Hindlimb muscle (tissue), 1 donor: ENCODE measurements at places on chromosomes 4 and X.

DNA sequence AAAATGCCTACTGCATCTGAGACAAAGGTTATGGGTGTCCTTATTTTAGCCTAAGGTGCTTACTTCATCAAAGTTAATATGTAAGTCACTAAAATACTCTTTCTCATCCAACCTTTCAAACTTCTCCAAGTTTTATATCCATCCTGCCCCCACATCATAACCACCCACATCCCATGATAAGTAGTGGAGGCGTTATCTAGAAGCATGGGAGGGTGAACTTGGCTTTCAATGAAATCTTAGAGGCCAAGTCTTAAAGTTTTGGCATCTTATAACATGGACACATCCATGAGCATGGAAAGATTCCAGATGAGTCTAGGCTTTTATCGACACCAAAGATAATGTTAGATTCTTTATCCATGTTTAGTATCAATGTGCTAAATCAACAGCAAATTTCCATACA, 22.9 kb upstream of the SEC24D start:
- no peak for DNase-seq

- DNase-seq: peak; percentile 67
Measured at GRCh38 chr4:145619639-145619996, 433 bp downstream of the MMAA start.

DNA sequence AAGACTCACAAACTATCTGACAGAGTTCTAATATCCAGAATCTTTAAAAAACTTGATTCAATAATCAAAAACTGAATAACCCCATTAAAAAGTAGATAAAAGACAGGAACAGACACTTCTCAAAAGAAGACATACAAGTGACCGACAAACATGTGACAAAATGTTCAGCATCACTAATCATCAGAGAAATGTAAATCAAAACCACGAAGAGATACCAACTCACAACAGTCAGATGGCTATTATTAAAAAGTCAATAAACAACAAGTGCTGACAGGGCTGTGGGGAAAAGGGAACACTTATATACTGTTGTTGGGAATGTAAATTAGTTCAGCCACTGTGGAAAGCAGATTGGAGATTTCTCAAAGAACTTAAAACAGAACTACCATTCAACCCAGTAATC, 138.1 kb upstream of the RASGEF1B start:
- no peak for DNase-seq

DNA sequence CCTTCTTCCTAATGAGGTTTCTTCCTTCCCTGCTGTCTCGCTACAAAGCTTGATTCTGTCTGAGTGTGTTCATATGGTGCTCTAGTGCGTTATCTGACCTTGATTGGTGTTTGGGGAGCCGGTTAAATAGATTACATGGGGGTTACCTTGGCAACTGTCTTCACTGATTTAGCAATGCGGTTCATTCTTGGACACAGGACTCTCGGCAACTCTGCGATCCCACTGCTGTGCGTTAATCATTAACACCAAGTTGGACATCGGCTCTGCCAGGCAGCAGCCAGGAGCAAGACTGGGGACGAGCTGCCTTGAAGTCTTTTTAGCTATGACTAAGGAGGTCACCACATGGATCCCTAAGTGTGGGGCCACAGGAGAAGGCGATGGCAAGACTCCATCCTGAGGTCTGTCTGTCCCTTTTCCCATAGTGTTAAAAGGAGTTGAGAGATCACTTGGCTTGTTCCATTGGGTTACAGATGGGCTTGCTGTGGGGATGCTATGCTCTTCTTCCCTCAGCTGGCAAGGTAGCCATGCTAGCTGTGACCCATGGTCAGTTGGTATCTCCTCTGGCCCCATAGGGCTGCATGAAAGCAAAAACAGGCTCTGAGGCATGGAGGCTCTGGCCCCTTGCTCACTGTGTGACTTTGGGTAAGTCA, 93.4 kb upstream of the MAMLD1 start:
- DNase-seq: no peak

- peak; percentile 69 for DNase-seq
Measured at GRCh38 chrX:71941776-71942175, 31.1 kb downstream of the NHSL2 start.

GRCh38 chr4:113835005-113835404, 73.5 kb upstream of the CAMK2D start:
- DNase-seq: no peak

DNA sequence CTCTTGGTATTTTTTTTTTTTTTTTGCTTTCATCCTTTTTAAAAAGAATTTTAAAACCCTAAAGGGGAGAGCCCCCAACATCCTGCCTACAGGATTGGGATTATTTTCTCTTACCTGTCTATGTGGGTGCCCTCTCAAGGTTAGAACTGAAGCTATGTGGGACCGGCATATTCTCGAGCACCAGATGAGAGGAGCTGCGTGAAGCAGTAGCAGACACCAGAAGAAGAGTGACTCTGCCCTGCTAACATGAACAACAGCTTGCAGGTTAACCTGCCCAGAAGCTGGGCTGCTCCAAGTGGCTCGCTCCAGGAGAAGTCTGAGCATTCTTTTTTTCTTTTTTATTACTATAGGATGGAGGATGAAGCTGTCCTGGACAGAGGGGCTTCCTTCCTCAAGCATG, 102.6 kb upstream of the SLC4A4 start:
- DNase-seq: no peak

DNA sequence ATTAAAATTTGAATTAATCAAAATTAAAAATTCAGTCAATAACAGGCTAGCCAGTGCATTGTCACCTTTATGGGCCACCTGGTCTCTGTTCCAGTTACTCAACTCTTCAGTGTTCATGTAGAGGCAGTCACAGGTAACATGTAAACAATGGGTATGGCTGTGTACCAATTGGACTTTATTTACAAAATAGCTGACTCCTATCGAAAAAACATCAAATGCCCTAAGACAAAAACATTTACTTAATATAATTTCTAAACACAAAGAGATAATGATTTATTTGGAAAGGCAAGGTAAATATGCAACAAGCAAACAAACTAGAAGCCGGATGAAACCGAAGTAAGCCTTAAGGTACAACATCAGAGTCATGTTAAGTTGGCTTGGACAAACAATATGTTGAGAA, 8.8 kb downstream of the TMEM150C start:
- no peak for DNase-seq

DNA sequence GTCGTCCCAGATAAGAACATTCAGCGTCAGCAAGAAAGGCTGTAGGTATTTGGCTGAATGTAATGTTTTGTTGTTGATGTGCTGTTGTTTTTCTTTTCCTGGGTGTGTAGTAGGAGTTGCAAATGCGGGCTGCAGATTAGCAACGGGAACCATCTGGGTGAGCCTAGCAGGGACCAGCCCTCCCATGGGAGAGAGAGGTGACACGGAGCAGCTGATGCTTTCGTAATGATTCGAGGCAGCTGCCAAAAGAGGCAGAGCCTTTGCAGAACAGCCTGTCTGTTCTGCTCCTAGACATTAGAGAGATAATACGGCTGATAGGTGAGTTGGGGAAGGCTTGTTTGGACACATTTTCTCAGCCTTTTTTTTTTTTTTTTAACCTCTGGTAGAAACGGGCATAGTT, 25.3 kb downstream of the ARSF start:
- DNase-seq: no peak

GRCh38 chr4:7201420-7202305, 9.3 kb downstream of the SORCS2 start:
- no peak for DNase-seq

GRCh38 chrX:95764972-95765451, 919.6 kb upstream of the DIAPH2 start:
- DNase-seq: peak; percentile 49

DNA sequence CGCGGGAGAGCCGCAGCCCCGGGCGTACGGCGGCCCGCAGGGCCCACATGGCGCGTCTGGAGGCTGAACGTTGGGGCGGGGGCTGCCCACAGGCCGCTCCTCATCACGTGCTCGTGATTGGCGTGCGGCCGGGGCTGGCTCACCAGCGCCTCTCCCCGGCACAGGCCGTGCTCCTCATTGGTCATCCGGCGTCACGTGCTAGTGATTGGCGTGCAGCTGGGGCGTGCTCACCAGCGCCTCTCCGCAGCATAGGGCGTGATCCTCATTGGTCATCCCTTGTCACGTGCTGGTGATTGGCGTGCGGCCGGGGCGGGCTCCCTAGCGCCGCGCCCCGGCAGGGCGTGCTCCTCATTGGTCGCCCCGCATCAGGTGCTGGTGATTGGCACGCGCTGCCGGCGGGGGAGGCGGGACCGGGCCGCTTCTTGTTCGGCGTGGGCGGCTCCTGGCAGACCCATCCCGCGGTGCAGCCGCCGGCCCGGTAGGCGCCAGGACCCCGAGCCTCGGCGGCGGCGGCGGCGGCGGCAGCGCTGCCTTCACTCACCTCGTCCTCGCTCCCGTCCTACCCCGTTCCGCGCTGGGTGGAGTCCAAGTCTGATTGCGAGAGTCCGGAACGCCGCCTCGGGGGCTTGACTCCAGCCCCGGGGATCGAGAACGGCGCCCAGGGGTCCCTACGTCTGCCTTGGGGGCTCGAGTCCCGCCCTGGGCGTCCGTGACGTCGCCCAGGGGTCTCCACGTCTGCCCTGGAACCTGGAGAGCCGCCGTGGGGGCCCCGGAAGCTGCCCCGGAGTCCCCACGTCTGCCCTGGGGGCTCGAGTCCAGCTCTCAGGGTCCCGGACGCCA, at the start of gene GTPBP6:
Gene GTPBP6, minus strand, starts transcription at position 58 of the 840 bp plus-strand sequence. Its CDS starts 9 bp downstream, at position 49.
- peak; percentile 100 for DNase-seq

DNA sequence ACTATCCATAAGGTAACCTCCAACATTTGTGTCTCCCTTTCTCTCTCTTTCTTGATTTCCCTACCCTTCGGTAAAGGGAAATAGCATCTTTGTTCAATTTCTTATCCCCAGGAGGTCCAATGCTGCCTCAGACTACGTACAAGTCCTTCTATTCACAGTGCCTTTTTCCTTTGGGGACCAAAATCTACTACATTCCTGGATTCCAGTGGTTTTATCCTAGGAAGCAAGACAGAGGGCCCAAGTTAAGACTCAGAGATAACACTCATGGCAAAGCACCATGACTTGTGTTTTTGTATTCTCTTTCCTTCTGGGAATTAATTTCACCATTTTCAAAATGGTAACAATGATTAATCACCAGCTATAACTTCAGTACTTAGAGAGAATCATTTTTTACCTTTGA, 10.6 kb downstream of the G3BP2 start:
- no peak for DNase-seq

GRCh38 chr4:31058656-31059055, 338.5 kb downstream of the PCDH7 start:
- no peak for DNase-seq

DNA sequence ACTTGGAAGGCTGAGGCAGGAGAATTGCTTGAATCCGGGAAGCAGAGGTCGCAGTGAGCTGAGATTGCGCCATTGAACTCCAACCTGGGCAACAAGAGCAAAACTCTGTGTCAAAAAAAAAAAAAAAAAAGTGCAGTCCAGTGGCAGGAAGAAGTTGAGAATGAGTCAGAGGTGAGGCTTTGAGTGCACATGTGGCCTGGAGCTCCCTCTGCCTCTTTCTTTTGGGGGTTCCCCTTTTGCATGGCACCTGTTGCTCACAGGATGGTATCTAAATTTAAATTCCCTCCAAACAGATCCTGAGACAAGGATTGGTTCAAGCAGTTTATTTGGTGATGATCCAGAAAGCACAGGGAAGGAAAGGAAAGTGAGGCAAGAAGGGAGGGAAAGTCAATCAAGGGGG, 151.4 kb upstream of the STX18 start:
- no peak for DNase-seq

- DNase-seq: no peak
Measured at GRCh38 chrX:119989905-119990555, 46.5 kb upstream of the NKAP start.

DNA sequence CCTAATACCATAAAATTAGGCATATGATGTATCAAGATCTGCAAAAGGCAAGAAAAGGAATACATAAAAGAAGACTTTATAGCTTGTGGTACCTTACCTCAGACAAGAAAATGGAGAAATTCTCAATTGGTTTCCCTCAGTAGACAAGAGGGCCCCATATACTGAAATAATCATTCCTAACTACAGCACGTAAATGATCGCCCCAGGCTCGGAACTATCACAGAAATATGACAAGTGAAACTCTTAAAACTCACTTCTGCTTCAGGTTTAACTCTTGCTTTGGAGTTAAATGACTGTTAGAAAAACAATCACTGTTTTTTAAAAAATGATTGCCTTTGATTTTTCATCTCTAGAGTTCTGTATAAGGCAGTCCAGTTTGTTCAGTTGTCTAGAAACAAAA, 38.6 kb upstream of the NAP1L5 start:
- no peak for DNase-seq

GRCh38 chr4:168859888-168860694, 150.0 kb downstream of the CBR4 start:
- DNase-seq: no peak

DNA sequence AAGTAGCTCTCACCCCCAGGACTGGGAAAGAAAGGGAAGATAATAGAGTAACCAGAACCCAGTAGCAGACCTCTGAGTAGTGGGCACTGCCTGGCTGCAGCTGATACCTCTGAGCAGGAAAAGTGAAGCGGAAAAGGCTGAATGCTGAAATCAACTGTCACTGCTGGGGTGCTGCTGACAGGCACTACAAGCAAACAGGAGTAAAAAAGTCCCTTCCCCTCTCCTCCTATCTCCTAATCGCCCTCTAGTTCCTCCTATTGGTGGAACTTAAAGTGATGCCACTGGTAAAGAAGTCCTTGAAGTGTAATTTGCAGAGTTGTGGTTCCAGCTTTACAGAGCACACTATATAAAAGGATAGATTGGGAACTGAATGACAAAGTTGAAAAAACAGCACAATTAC, 32.8 kb upstream of the GLRB start:
- no peak for DNase-seq

- no peak for DNase-seq
Measured at GRCh38 chrX:3252744-3253143, 93.7 kb downstream of the MXRA5 start.

DNA sequence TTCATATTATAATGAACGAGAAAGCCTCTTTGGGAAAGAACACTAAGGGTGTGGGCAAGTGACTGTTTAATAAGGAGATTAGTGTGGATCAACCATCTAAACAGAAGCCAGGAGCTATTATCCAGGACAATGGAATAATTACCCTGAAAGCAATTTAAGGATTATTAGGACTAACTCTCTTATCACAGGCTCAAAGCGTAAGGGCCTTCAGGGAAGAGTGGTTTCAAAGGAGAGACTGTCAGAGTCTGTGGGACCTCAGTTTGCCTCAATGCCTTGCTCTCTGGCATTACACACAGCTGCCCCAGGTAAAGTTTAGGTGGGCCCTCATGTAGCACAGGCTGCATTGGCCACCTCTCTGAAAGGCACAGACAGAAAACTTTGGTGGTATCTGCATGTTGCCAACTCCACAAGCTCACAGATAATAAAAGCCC, 717.2 kb upstream of the ADGRL3 start:
- DNase-seq: no peak

GRCh38 chr4:69838977-69839376, 21.0 kb downstream of the SULT1E1 start:
- no peak for DNase-seq

GRCh38 chrX:47687263-47687662, 28.3 kb upstream of the UXT start:
- DNase-seq: no peak

DNA sequence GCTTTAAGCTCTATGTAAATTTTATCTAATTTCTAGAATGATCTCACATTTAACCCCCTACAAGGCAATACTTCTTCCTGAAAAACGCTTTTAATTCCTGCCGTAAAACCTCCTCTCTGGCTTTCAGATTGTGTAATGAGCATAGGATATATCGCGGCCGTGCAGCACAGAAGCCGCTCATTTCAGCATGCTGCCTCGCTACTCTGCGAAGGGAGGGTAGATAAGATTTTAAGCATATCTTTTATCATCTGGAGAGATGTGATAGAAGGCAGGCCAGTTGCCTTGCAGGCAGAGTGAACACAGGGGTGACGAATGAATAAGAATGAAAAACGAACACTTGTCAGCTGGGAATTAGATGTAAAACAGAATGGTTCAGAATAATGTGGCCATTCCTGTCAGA, 265.5 kb downstream of the UNC5C start:
- DNase-seq: no peak
